Stimulated activated CD4-positive, alpha-beta T cell treated with anti-CD3 and anti-CD28 coated beads, Interleukin-1b, Interleukin-23, amount 100 ng/mL, for 1 hour (primary cell): ENCODE measurements at places on chromosomes 6 and 20.

DNA sequence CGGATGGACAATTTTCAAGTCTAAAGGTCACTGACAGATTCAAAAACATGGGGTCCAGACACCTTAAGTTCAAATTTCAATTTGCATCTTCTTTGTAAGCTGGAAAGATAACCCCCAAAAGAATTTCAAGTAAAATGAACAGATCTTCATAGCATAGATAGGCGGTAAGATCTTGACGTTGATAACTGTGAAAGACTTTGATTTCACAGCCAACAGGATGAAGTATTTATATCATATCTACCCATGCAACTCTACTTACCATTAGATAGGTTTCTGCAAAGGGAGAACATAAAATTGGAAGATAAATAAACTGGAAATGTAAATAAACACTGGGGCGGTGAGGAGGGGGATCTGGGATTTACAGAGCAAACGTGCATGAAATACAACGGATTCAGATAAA is 137.8 kb downstream of the IPCEF1 start:
- DNase-seq: no peak

- no peak for DNase-seq
These were observed 96.6 kb downstream of the ZFAND3 start for GRCh38 chr6:37916149-37916548.

GRCh38 chr20:31822421-31823330 is 3.5 kb downstream of the MYLK2 start:
- DNase-seq: peak; percentile 72

DNA sequence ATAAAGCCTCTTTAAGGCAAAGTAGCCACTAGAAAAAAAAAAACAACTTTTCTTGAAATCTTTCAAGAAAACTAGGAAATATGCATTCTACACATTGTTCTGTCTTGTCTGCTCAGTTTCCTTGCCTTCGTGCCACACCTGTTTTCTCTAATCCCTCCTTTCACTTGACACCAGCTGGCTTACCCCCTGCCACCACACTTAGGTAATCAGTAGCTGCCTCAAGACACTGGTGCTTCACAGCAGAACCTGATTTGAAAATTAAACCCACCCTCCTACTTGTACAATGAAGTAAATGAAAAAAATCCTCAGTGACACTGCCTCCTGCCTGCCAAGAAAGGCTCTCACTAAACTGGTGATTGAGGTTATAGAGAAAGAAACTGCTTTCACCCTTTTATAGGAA is 45.8 kb upstream of the SCML4 start:
- DNase-seq: no peak

GRCh38 chr6:79070206-79070825 is 7.7 kb downstream of the PHIP start:
- no peak for DNase-seq
